Posterior cingulate gyrus (tissue), 11 donors: ENCODE measurements at places on chromosomes 1 and 21.

- DNase-seq = no peak
Observed at GRCh38 chr1:214003233-214003632, 15.5 kb downstream of the PROX1 start.

- DNase-seq = no peak
Observed at GRCh38 chr1:237879195-237879594, 11.5 kb downstream of the ZP4 start.

GRCh38 chr1:114455102-114455785 lies 55.8 kb downstream of the TRIM33 start:
- no peak for DNase-seq

DNA sequence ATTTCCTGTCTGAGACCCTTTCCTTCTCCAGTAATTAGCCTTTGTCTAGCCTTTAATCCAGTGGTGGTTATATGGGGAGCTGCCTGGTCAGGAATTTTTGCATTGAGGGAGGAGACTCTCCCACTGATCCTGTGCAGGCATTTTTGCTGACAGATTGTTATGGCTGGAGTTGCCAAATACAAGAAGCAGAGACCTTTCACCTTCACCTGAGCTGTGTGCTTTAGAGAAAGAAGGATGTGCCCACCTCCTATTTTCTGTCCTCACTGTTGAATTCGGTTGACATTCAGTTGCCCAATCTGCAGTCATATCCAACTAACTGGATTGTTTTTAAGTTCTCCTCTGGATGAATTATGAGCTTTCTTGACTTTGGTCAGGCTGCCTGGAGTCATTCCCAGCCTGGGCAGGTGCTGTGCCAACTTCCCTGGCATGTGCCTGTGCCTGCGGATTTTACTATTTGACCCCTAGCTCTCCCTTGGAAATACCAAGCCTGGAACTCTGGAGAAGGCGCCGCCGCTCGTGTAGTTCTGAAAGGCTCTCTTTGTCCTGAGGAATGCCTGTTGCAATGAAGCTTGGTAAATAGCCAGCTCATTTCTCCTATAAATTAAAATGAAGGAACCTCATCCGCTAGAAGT lies 143.9 kb downstream of the NOS1AP start:
- peak; percentile 46 for DNase-seq

- DNase-seq = no peak
Observed at GRCh38 chr1:11536573-11537379, 57.8 kb downstream of the DISP3 start.

DNA sequence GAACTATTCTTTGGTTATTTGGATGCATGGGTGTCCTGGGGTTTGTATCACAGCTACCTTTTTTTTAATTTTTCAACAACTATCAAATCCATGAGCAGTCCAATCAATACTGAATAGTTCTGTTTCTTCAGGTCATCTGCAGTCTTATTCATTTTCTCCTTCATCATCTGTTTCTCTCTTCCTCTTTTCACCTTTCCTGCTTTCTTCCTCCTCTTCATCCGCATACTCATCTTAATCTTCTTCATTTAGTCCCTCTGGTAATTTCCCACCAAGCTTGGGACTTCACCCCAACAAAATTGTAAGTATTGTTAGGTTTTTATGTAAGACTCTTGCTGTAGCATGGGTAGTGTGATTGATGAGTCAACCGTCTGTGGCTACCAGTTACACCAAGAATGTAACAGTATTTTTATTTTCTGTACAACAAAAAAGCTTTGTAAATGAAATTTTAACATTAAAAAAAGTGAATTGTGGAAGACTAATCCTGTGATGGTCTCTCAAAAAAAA lies 184.1 kb upstream of the RNPC3 start:
- no peak for DNase-seq

DNA sequence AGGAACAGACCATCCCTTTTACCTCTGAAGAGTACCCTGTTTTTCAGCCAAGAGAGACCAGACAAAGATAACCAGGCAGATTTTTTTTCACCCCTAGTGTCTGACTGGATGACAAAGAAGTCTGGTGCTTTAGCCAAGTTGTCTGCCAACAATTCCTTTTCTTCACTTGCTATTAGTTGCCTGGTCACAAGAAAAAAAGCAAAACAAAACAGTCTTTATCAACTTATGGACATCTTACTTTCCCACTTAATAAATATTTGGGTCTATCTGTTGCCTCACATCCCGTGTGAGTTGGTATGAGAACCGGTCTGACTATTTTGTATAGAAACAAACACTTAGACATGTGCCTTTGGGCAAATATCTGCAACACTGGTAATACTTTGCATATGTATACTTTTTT lies 662.9 kb downstream of the PLPP3 start:
- no peak for DNase-seq

DNA sequence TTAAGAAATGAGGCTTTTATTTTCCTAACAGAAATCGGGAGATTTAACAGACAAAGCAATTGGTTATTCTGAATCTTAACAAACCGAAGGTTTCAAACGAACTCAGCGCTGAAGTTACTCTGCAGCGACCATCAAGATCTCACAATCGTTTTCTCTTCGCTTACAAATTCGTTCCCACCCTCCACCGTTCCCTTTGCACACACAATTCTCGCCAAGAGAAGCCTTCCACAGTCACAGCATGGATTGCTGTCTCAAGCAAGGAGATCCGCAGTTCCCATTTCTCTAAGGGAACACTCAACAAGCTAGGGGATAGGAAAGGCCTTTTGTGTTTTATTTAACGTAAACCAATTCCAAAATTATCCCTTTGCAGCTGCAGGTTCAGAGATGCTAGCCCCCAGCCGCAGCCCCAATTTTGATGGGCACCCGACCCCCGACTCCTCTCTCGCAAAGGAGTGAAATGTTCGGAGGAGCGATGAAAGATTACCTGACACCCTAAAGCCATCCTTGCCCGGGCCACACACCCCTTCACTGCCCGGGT lies 755 bp downstream of the FBXO42 start:
- DNase-seq = no peak

GRCh38 chr1:109069294-109069693 lies 6.5 kb downstream of the TAF13 start:
- DNase-seq = no peak

DNA sequence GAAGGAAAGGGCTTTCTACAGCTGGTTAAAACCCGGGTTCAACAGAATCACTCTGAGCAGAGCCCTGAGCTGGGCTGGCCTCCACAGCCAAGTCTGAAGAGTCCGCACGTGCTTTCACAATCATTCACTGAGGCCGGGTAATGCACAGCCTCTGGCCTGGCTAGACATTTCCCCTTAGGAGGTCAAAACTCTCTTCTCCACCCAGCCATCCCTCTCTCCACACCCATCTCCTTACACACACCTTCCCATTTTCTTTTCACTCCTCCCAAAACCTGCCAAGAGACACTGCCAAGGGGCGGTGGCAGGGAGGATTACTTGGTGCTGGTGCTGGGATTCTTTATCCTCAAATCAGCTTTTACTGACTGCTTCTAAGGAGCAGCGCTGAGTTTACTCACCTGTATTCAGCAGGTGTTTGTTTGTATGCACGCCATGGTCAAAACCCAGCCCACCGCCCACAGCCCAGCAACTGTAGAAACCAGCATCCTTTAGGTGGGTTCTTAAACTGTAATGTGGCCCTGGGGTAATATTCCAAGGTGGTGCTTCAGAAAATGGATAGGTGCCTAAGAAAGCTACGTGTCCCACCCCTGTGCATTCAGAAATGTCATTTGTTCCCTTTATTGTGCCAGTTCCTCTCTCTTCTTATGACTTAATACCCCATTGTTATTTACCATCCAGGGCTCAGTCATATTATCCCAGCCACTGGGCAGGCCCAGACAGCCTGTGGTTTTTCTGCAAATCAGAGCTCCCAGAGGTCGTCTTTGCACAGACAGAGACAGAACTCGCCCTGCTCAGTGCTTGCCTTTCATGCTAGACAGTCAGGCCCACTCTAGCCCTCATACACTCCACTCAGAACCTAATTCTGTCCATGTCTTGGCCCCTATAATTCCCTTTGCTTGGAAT lies 80.2 kb downstream of the ADSS2 start:
- no peak for DNase-seq

DNA sequence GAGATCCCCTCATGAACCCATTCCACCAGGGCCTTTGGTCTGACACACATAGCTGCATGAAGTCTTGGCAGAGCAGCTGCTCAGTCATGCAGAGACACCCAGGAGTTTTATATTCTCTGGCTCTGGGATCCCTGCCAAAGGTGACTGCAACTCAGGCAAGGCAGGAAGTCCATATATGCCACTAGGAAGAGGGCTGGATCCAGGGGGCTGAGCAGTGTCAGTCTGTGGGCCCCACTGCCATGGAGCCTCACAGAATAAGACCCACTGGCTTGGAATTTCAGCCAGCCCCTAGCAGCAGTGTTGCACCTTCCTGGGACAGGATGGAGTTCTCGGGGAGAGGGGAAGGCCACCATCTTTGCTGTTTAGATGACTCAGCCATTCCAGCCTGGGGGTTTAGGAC lies 199.7 kb downstream of the TBX15 start:
- no peak for DNase-seq

GRCh38 chr1:12384836-12385456 lies 155.1 kb downstream of the VPS13D start:
- DNase-seq = no peak

- no peak for DNase-seq
Observed at GRCh38 chr1:66364578-66365391, 169.2 kb upstream of the SGIP1 start.

DNA sequence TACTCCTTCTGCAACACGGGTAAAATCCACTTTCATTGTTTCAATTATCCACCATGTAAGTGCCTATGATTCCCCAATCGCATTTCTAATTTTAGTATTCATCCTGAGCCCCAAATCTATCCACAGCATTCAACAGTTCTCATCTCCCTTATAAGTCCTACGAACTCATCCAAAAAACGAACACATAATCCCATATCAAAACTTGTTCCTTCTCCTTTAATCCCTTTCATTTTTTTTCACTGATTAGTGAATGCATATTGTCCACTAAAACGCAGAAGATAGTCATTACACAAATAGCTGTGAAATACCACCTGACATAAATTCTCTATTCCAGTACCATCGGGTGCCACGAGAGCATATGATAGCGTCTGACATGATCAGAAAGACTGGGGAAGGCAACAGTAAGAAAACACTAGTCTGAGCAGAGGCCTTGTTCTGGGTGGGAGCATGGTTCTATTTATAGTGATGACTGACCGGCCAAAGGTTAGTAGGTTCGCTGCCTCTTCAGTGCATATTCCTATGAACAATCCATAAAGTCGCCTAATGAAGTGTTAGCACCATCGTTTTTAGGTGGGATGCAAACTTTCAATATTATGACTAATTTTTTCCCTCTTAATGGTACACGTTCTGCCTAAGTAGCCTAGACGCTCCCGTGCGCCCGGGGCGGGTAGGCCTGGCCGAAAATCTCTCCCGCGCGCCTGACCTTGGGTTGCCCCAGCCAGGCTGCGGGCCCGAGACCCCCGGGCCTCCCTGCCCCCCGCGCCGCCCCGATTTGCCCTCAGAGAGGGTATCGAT lies 648 bp downstream of the ATP5PF start:
- DNase-seq = peak; percentile 9

GRCh38 chr1:185517808-185518419 lies 200.9 kb upstream of the IVNS1ABP start:
- DNase-seq = no peak

- DNase-seq = no peak
Observed at GRCh38 chr1:160083968-160084770, 2.8 kb downstream of the KCNJ9 start.

GRCh38 chr1:227813962-227814361 lies 1.5 kb upstream of the PRSS38 start:
- DNase-seq = no peak

- no peak for DNase-seq
Observed at GRCh38 chr1:172408958-172409357, 11.5 kb upstream of the C1orf105 start.

DNA sequence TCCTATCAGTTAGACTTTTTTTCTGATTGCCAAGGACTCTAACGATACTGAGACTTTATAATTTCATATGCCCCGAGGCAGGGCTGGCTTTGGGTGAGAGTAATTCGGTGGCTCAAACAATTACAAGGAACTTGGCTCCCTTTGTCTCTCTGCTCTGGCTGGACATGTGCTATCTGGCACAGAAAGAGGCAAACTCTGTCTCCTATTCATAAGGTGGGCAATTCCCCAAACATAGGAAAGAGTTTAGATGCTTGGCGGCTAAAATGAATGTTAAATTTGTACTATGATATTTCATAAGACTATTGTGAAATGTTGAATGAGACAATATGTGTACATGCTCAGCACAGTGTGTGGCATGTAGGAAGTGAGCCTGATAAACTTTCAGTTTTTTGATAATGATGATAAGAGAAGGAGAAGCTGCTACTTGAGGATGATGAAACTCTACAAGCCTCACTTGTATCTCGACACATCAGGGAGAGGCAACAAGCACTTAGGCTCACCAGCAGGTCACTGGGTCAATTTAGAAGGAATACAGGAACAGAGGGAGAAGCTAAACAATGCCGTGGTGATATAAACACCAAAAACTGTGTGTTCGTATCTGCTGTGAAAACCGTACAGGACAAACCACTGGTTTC lies 12.6 kb upstream of the NTPCR start:
- DNase-seq = no peak

- DNase-seq = no peak
Observed at GRCh38 chr1:226749467-226749866, 10.4 kb upstream of the ITPKB start.

DNA sequence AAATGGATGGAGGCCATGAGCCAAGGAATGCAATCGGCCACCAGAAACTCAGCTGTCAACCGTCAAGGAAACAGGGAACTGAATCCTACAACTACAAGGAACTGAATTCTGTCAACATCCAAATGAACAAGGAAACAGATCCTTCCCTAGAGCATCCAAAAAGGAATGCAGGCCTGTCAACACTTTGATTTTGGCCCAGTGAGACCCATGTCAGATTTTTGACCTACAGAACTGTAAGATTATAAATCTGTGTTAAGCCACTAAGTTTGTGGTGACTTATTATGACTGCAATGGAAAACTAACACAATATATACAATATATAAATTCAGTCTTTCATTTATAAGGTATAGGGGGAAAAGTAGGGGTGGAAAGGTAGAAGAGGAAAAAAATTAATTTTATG lies 55.3 kb downstream of the SHCBP1L start:
- no peak for DNase-seq

GRCh38 chr1:147902253-147902845 lies at the start of gene GJA8:
Gene GJA8 (plus strand): TSS chr1:147902795. CDS start chr1:147907956, 5,161 bp downstream.
- no peak for DNase-seq

GRCh38 chr1:27588256-27589232 lies 15.4 kb downstream of the AHDC1 start:
- DNase-seq = no peak

DNA sequence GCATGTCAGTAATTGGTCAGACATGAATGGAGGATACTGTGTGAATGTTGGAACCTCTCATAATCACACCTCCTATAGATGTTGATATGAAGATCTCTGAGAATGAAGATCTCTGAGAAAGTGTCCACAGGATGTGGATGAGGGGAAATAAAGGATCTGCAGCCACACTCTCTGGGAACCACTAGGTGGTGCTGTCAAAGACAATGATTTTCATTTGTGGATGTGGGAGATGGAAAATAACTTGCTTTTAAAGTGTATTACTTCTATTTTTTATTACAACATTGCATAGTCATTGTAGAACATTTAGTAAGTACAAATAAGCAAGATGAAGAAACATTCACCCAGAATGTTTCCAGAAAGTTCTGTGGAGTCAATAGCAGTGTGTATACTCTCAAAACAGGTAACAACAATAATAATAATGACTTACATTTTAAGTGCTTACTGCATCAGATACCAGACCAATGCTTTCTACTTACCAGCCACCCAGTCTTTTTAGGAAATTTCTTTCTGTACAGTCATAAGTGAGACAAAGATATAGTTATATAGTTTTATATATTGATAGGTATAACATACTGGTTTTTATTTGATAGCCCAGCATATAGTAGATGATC lies 128.2 kb downstream of the ATG4C start:
- DNase-seq = no peak

- no peak for DNase-seq
Observed at GRCh38 chr1:158799689-158800088, 18.7 kb upstream of the OR6N2 start.
